Activated CD4-positive, alpha-beta memory T cell treated with anti-CD3 and anti-CD28 coated beads for 36 hours (primary cell): ENCODE measurements at places on chromosomes 13 and 19. TPM values are rescaled to one million over a fixed set of nuclear protein-coding genes. Genes with fewer than 3 reads are reported as not detected.

The HSPB6 gene
- total RNA-seq, result 0.36 TPM

The URAD gene
- total RNA-seq, result not detected

The PGLYRP2 gene
- total RNA-seq, result 0.24 TPM

The SPTBN4 gene
- total RNA-seq, result 1.2 TPM

The CNOT3 gene
- 54.6 TPM for total RNA-seq

The OR7A5 gene
- not detected for total RNA-seq
